ENCODE measurements at places on chromosomes 6 and 20.
A peak's percentile ranks its signal among the peaks of the same experiment; 100 is the strongest.

DNA sequence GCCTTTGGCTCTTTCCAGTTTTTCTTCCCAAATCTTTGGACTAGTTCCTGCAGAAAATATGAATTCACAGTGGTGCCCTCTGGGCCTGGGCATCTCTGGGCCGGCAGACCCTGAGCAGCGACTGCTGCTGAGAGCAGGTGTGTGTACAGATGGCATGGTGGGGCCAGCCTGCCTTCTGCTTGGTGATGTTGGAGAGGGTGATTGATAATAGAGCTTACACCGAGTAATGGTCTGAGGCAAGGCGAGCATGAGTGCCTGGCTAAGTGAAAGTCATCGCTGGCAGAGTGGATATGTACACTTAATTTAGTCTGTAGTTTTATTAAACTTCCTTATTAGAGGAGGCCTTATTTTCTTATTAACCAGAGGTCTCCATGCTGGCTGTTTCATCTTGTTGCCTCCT lies 156.9 kb downstream of the CDKAL1 start:
- DNase-seq = no peak

DNA sequence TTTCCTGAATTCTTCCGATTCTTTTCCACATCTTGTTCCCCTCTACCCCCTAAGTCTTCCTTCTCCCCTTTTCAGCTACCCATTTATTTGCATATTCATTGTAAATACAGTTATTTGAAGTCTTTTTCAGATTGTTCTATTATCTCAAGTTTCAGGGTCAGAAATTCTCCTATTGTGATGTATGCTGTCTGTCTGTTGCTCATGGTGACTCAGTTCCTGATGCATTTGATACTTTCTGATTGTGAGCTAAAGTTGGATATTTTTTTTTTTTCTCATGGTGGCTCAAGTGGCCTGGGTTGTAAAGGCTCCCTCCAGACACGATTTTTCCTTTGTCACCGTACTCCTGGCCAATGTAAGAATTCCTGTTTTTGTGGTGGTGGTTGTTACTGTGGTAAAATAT lies 4.9 kb upstream of the PI16 start:
- no peak for DNase-seq

- DNase-seq = no peak
Observed at GRCh38 chr6:67141005-67141404, 1434.0 kb upstream of the EYS start.

- no peak for DNase-seq
Observed at GRCh38 chr20:38345643-38346042, 639 bp upstream of the LBP start.

- no peak for DNase-seq
Observed at GRCh38 chr6:136889271-136890193, 32.6 kb upstream of the SLC35D3 start.

DNA sequence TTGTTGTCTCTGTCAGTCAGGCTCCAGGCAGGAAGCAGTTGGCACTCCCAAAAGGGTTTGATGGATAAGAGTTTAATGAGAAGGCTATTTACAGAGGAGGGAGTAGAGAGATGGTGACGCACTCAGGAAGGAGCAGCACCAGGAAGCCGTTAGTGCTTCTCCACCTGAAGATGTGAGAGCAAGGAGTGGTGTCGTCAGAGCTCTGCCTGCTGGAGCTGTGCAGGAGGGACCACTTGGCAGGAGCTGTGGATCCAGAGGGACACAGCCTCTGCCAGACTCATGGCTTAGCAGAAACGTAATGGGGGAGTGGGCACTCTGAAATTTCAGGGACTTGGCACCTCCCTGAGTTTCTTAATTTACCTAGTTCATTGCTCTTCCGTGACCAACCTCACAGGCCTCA lies 16.8 kb downstream of the DAAM2 start:
- no peak for DNase-seq

GRCh38 chr20:63861981-63862901 lies 943 bp downstream of the ABHD16B start:
- no peak for DNase-seq

DNA sequence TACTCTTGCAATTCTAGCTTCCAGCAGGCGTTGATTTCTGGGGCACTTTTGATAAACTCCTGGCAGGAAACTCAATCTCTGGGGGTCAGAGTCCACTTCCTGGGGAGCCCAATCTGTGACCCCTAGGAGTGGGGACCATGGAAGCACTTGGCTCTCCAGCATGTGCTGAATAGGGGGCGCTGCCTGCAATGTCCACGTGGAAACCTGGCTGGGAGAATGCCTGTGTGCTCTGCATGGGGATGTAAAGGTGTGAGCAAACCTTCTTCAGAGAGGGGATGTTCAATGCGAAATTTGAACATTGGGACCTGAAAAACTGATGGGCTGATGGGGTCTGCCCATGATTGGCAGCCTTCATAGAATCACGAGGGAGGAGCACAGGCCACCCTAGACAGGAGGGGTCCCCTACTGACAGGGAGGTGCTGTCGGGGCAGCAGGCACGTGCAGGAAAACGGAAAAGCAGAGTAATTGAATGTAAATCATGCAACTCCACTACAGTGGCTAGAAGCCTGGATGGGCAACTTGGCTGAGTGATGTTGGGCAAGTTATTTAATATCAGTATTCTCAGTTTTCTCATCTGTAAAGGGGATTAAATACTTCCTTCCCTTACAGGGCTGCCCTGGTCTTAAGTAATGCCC lies 47.8 kb downstream of the CEP43 start:
- DNase-seq = no peak

DNA sequence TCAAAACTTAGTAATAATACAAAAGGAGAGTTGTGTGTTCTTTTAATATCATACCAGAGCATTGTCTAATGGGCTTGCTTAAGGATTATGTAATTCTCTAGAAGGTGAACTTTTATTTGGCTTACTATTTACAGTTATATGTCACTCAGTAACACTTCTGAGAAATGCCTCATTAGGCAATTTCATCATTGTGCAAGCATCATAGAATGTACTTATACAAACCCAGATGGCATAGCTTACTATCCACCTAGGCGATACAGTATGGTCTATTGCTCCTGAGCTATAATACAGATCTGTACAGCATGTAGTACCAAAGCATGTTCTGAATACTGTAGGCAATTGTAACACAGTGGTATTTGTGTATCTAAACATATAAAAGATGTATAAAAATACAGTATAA lies 340.1 kb downstream of the PHF3 start:
- DNase-seq = no peak

GRCh38 chr6:100891079-100891478 lies 9.9 kb upstream of the ASCC3 start:
- DNase-seq = no peak

- no peak for DNase-seq
Observed at GRCh38 chr6:52231406-52232127, 12.7 kb downstream of the IL17F start.

DNA sequence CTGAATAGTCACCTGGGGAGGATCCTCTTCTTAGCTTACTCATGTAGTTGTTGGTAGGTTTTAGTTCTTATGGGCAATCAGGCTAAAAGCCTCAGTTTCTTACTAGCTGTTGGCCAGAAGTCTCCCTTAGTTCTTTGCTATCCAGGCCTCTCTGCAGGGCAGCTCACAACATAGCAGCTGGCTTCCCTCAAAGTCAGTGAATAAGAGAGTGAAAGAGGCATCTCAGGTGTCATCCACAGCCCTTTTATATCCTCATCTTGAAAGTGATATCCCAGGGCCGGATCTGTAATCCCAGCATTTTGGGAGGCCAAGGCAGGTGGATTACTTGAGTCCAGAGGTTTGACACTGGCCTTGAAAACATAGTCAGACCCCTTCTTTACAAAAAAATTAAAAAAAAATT lies 42.1 kb upstream of the FOXA2 start:
- no peak for DNase-seq

DNA sequence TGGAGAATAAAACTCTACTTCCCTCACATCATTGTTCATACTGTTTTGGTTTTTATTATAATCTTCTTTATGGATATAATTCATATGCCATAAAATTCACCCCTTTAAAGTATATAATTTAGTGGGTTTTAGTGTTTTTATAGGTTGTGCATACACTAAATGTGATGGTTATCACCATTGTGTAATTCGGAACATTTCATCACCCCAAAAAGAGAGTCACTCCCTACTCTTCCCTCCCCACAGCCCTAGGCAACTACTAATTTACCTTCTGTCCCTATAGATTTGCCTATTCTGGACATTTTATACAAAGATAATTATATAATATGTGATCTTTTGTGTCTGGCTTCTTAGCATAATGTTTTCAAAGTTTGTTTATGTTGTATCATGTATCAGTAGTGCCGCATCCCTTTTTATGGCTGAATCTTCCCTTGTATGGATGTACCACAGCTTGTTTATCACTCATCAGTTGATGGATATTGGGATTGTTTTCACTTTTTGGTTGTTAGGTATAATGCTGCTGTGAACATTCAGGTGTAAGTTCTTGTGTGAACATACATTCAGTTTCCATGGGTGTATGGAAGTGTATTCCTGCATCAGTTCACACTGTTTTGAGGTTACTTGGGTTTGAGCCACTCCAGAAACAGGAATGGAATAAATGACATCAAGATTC lies 4.2 kb downstream of the TM9SF4 start:
- no peak for DNase-seq

DNA sequence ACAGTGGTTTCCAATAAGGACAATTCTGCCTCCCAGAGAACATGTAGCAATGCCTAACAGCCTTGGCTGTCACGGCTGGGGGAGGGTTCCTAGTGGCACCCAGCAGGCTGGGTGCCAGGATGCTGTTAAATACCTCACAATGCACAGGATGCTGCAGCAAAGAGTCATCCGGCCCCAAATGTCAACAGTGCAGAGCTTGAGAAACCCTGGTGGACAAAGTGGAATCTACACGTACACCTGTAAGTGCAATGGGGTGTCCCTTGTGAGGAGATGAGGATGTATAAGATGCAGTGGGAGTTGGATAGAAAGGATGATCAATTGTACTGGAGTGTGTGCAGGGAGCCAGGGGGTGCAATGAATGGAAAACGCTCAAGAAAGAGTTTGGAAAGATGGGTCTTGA lies 142.4 kb downstream of the FNDC1 start:
- peak; percentile 16 for DNase-seq

GRCh38 chr6:3844097-3844463 lies 5.1 kb upstream of the FAM50B start:
- DNase-seq = no peak

- DNase-seq = peak; percentile 50
Observed at GRCh38 chr20:14777591-14777990, 440.2 kb upstream of the FLRT3 start.

- DNase-seq = no peak
Observed at GRCh38 chr6:144993870-144994269, 708.7 kb downstream of the UTRN start.

DNA sequence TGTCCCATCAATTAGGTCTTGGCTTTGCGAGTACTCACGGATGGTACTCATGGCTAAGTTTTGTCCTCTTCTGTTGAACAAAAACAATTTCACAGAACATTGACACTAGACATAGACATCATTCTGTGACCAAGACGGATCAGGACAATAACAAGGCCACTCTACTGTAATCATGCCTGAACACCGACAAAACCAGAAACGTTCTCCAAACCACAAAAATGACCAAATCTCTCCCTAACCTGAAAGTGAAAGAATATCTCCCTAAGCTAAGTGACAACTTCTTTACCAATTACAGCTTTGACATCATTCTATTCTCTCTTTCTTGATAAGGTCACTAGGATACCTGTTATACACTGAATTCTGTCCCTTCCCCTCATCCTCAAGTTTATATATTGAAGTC lies 40.0 kb upstream of the SLC2A12 start:
- DNase-seq = no peak

DNA sequence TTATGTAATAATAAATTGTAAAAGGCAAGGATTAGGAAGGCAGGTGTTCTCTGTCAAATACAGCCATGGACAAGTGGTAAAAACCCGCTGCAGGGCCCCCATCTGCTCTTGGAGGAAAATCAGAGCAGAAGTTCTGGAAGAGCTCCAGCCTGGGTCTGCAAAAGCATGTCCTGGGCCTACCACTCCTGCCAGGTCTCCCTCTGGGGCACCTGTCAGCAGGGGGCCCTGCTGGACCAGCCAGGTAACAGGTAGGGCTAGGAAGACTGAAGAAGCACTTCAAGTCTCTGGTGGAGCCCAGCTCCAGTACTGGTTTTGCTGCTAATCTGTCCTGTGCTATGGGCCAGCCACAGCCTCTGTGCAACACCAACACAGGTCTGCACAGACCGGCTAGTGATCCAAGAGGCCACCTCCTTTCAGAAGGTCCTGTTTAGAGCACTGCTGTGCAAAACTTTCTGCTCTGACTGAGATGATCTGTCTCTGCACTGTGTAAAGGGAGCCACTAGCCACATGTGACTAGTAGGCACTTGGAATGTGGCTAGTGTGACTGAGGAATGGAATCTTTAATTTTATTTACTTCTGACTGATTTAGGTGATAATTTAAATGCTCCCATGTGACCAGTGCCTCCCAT lies 30.2 kb downstream of the RRBP1 start:
- no peak for DNase-seq

DNA sequence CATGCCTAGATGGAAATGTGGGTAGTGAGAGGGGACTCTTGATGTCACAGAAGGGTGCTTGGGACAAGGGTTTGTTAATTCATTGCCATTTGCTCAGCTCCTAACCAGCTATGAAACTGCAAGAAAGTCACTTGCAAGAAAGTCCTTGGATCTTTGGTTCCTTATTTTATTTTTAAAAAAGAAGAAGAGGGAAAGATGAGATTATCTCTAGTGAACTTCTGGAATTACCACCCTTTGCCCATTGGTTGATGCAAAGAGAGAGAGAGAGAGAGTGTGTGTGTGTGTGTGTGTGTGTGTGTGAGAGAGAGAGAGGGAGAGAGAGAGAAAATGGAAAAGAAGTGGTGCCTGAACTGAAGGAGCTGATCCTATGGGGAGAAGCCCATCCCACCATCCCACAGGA lies 4.6 kb upstream of the SFT2D1 start:
- DNase-seq = no peak

GRCh38 chr6:153215242-153215641 lies 84.2 kb upstream of the RGS17 start:
- DNase-seq = no peak

- DNase-seq = no peak
Observed at GRCh38 chr20:64005394-64005793, 24.5 kb downstream of the PRPF6 start.

DNA sequence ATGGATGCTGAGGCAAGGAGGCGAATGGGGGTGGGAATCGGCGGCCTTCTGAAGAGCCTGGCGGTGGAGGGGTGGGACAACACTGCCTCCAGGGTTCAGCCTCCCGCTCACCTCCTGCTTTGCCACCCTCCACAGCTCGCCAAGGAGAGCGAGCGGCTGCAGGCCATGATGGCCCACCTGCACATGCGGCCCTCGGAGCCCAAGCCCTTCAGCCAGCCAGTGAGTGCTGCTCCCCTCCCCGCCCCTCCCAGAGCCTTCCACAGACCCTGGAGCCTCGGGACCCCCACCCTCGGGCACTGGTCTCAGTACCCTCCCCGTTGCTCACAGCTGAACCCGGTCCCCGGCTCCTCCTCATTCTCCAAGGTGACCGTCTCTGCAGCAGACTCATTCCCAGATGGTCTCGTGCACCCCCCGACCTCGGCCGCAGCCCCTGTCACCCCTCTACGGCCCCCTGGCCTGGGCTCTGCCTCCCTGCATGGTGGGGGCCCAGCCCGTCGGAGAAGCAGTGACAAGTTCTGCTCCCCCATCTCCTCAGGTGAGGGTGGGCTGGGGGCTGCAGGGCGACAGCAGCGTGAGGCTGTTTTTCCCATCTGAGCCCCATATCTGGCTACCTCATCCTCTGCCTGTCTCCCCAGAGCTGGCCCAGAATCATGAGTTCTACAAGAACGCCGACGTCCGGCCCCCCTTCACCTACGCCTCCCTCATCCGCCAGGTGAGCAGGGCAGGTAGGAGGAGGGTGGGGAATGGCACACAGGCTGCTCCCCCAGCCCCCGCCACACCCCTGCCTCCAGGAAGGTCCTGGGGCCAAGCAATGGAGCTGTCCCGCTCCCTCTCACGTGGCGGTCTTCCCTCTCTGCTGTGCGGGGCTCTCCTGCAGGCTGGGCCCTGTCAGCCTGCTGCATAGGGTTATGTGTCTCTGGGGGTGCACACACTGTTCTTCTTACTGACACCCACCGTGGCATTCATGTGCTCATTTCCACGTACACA lies 43.7 kb downstream of the FOXP4 start:
- DNase-seq = no peak

Data from epithelial cell of prostate (primary cell).